ENCODE measurements at places on chromosomes 13 and 19. TPM values are rescaled to one million over a fixed set of nuclear protein-coding genes. Genes with fewer than 3 reads are reported as not detected.

Gene ZNF14
- 2.5 TPM for total RNA-seq

Gene FFAR1
- not detected for total RNA-seq

Gene TBC1D17
- 27.3 TPM for total RNA-seq

Gene RAB3A
- total RNA-seq: 4.1 TPM

Gene CERS4
- 29.3 TPM for total RNA-seq

Gene DACT3
- 3.7 TPM for total RNA-seq

Gene OR10H1
- not detected for total RNA-seq

Gene HSPB6
- 1.8 TPM for total RNA-seq

Gene SIGLECL1
- not detected for total RNA-seq

Gene NLRP7
- not detected for total RNA-seq

Gene RNF225
- 0.68 TPM for total RNA-seq

Gene CYP4F8
- not detected for total RNA-seq

Gene IGFL3
- total RNA-seq: not detected

Gene PCSK4
- 5.0 TPM for total RNA-seq

Gene CEACAM16
- not detected for total RNA-seq

Gene SIGLEC5
- total RNA-seq: 0.93 TPM

Gene CCL25
- total RNA-seq: not detected
